NCI-H1930 (cell line): ENCODE measurements at places on chromosomes 2 and 18.

DNA sequence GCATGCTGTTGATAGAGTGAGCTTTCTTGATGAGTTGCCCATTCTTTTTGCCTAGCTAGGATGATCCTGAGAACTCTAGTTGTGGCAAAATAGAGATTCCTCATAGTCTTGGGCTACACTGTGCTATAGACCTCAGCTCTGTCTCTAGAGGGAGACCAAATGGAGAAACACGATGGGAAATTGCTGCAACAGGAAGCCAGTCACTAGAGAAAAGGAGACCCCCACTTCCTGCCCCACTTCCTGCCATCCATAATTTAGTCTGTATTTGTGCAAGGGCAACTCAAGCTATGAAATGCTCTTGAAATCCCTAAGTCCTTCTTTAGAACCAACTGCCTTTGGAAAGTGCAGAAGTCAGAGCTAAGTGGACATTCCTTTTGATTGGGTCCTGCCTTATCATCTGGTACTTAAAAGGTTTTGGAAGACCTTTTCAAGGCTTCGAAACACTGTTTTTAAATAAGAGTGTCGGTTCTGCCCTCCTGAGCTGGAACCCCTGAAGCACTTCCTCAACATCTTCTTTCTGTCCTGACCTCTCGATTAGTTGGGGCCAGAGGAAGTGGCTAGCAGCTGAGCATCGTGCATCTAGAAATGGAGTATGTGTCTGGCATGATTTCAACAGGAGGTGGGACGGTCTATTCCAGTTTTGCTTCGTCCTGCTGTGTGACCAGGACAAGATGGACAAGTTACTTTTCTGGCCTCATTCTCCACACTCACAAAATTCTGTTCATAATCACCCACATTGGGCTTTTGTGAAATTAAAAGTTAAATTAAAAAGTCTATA lies 8.6 kb upstream of the KCNE4 start:
- no peak for DNase-seq

DNA sequence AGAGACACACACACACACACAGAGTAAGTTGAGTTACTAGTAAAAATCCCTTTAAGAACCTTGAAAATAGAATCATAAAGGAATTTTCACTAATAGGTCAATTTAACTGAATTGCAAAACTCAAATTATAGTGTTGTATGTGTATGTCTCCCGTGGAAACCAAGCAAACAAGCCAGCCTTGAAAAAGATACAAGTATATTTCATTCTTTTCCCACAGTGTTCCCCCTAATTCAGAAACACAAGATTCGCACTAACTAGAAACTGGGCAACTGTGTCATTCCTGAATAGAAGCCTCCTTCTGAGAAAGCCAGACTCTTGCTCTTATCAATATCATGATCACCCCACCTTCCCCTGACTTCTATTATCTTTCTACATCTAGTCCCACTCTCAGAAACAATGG lies 229.5 kb downstream of the PIEZO2 start:
- DNase-seq, result no peak

DNA sequence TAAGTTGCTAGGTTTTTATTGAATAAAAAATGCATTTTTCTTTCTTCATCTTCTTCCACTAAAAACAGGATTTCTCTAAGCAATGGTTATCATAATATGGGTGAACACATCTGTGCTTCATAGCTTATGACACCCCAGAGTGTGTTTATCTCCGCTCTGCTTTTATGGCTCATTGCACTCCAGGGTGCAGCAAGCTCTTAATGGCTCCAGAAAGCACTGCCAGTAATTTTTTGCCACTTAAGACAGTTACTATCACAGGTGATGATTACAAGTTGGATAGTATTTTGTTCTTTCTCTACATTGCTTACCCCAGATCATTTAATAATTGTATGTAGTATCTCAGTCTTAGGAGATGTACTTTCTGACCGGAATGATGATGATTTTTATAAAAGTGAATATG lies 239.3 kb upstream of the CDH20 start:
- DNase-seq, result peak; percentile 21

- DNase-seq, result no peak
Observed at GRCh38 chr2:66580166-66581049, 145.5 kb downstream of the MEIS1 start.

- DNase-seq, result no peak
Observed at GRCh38 chr2:104755026-104755878, 98.7 kb upstream of the POU3F3 start.

DNA sequence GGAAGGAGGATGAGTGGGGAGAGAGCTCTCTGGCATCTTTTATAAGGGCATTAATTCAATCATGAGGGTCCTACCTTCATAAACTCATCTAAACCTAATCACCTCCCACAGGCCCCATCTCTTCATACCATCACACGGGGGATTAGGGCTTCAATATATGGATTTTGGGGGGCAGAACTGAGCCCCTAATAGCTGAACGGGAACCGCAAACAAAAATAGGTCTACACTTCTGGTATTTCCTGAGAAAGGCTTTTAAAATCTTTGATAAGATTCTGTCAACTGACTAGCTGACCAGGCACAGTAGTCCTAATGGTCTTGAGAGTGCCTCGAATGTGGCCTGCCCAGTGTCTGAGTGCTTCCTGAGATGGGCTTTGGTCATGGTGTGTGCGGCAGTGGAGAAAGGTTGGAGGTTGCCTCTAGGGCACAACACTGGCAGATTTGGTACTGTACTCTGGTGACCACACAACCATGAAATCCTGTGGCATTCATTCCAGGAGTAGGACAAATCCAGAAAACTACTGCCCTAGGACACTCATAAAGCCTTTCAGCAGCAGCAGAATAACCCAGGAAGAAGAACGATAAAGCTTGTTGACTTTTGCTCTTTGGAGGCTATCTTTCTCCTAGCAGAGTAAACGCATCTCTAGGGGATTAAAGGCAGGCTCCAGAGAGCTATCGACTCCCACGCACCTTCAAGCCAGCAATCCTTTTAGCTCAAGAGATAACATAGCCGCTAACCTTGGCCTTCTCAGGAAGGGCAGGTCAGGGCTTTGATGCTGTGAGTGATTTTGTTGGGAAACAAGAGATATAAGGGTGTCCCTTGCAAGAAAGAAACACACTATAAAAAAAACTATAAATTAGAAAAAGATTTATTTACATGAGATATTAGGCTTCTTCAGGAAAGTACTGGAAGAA lies 12.3 kb upstream of the APOB start:
- DNase-seq, result no peak

DNA sequence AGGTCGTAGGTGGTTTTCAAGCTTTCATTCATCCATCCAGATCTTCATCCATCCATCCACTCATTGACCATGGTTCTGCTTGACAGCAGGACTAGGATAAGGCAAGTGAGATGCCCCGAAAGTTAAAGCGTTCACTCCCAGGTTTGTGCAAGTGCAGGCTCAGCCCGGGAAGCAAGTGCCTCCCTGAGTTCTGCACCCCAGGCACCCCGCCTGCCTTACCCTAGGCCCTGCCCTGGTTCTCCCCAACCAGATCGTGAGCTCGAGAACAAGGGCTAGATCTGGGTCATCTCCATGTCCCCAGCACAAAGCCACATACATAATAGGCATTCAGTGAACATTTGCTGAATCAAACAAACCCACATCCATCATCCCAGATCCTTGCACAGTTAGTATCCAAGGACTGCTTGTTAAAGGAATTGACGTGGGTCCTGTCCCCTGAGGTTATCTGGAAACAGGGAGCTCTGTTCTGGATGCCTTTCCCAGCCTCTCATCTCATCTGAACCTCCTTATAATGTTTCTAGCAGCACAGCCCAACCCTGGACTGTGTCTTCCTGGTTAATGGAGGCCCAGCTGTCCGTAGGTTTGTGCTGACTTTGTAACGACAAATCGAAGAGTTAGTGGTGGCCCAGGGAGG lies 116.1 kb upstream of the GPC1 start:
- no peak for DNase-seq
